NCI-H146 (cell line): ENCODE measurements at places on chromosomes 3 and 15.
A peak's percentile ranks its signal among the peaks of the same experiment; 100 is the strongest.

DNA sequence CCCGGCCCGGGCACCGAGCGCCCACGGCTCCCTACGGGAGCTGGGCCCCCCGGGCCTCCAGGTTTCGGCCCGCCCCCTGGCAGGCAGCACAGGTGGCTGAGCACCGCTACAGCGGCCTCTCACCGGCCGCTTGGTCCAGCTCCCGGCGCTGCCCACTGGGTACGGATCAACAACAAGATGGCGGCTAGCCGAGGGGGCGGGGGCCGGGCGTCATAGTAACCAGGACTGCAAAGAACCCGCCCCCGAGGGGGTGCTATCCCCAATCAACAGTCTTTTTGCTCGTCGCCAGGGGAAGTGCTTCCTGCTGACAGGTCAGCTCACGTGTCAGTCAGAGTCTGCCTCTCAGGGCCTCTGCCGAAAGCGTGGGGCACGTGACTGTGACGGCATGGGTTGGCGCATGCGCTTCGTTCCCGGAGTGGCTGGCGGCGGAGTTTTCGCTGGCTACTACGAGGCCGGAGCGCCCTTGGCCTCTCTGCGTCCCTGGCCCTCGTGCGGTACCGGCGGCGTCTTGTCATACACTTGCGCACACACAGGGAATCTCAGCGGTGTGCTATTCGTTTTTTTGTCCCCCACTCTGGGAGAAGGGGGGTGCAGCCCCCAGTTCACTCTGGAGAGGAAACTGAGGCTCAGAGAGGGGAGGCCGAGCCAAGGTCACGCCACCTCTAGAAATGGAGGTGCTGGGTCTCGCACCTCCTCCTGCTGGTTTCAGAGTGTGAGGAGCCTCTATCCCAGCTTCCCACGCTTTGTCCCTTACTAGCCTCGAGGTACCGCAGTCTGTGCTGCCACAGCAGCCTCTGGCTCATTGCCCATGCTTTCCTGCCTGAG is at the start of gene IP6K1:
IP6K1 (minus strand) TSS at position 186 of the 825 bp plus-strand sequence. CDS start 38,502 bp downstream, outside the sequence.
- peak; percentile 99 for DNase-seq

DNA sequence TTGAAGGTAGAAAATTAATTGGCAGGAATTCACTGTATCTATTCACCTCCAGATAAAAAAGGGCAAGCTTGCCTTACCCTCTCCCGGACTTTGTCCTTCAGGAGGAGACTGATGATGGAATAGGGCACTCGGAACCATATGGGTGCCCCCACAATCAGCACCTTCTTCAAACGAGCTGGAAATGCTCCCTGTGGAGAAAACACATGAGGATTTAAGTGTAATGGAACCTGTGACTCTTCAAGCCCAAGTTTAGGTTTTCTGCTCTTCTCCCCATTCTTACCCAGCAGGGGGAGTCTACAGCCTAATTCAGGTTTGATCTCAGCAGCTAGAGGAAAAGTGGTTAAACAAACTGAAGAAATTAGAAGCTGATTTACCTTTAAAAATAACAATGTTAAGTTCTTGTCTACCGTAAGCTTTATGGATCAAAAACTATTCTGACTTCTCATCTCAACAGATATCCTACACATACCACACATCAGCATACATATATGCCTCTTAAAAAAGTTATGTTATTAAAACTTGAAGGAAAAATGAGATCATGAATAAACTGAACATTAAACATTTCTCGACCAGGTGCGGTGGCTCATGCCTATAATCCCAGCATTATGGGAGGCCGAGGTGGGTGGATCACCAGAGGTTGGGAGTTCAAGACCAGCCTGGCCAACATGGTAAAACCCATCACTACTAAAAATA is 57.5 kb upstream of the SIN3A start:
- DNase-seq, result no peak

- peak; percentile 30 for DNase-seq
Measured at GRCh38 chr15:91564631-91565030, 288.9 kb upstream of the SLCO3A1 start.

- no peak for DNase-seq
Measured at GRCh38 chr3:167481164-167481563, 7.3 kb upstream of the SERPINI2 start.

DNA sequence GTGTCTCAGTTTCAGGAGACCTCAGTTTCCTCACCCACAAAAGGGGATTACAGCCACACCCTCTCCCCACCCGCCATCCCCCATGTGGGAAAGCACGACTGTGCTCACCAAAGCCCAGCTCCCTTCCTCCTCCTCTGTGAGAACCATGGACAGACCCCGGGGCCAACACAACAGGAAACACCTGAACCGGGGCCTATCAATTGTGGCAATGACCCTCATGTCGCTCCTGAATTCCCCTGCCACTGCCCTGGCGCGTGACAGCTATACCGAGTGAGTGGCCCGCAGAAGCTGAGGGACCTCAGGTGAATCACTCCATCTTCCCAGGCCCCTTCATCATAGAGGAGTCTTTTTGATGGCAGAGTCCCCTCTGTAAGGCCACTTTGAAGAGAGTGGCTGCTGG is 28.6 kb downstream of the PLEKHO2 start:
- no peak for DNase-seq

DNA sequence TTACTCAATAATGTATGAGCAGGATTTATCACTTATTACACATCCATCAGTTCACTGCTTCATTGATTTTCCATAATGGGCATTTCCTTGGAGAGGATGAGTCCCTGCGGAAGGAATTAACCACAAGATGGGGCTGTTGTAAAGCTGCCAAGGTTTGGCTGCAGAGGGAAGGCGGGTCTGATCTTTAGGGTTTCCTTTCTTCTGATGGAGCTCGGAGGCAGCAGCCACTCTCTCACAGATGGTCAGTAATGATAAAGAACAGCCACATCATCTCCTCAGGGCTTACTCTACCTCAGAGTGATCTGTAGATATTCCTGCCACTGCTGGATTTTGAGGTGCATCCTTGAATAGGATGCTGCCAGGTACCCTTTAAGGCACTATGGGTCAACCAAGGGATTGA is 115.2 kb downstream of the USP13 start:
- peak; percentile 22 for DNase-seq

DNA sequence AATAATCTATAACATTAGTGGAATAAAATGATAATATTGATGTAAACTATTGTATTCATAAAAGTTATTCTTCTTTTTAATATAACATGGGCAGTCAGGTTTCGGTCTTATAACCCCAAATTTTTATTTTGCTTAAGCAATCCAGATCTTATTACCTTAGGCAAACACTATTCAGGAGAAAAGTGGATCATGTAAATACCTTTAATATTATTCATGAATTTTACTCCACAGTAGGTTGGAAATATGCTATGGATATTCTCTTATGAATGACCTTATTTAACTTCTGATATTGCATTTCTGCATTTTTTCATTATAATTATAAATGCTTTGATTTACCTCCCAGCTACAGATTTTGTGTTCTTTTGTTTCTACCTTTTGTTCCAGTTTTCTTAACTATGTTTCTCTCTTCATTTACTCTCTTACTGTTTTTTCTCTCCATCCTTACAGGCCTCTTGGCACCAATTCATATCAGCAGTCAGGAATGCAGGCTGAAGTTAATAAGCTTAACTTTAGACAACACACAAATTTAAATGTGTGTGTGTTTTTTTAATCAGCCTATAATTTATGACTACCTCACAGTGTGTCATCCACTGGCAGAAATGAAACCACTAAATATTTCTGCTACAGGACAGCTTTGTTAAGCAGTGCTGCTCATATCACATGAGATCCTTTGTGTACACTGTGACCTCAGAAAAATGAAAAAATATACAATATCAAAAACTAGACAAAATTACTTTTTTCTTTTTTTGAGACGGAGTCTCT is 111.0 kb downstream of the NSUN3 start:
- no peak for DNase-seq

DNA sequence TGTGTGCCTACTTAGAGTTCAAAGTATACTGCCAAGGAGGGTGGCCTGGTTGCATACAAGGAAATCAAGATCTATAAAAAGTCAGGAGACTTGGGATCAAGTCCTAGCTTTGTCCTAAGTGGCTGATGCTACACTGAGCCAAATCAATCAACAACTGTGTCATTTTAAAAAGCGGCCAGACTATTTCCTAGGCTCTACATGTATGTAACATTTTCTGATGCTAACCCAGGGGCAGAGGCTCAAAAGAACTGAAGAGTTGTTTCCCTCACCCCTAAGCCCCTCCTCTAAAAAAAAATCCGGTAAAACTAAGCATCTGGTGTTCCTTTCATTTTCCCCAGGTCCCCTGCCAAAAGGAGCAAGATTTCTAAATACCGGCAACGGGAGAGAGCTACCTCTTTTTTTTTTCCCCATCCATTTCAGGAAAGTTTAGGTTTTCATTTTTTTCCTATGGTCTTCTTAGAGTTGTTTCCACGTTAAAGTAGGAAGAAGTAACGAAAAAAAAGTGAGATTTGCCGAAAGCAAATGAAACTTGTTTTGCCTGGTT is 18.8 kb upstream of the CHD2 start:
- no peak for DNase-seq

DNA sequence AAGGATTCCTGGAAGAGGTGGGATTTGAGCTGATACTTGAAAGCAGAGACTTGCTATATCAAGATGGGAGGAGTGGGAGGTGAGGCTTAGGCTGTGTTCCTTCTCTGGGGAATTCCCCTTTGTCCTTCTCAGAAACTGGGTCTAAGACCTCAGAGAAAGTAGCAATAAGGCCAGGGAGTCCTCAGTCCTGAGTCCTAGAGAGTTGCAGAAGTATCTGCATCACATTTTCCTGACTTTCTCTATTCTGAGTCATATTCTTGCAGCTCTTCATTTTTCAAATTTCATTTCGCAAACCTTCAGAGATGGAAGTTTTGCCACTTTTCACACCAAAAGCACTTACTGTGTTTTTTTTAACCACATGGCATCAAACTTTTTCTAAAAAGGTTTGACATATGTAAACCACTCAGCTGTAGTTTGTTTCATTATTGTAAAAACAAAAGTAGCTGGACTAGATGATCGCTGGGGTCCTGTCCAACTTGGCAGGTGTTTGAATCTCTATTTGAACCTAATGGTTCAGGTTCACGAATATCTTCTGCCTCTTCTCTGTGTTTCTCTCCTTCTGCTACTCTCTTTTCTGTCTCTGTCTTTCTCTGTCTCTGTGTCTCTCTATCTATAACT is 21.3 kb downstream of the COLQ start:
- DNase-seq, result no peak

DNA sequence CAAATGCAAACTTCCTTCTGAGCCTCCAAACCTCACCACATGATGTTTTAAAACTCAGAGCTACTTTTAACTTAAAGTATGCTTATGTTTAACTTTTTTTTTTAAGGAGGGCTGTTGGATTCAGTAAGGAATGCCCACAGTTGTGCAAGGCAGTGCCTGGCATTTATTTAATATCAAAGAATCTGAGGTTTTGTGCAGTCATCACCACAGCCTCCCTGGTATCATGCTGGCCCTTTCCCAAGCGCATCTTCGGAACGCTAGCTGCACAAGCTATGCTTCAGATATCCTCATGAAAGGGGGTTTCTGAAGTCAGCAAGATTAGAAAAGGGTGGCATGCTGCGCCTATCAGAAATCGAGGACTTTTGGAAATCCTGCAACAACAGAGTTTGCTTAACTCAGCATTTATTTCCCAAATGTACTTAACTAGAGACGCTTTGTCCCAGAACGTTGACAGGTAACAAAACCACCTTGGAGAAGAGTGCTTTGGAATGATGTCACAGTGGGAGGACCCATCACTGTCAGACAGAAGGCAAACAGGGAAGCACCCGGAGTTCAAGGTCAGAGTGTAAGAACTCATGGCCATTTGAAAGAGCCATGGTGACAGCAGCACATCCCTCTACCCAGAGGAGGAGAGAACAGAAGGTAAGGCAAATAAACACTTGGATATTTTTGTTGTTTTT is 120.2 kb upstream of the IGF1R start:
- no peak for DNase-seq

- no peak for DNase-seq
Measured at GRCh38 chr3:15110206-15110605, 11.3 kb upstream of the RBSN start.

DNA sequence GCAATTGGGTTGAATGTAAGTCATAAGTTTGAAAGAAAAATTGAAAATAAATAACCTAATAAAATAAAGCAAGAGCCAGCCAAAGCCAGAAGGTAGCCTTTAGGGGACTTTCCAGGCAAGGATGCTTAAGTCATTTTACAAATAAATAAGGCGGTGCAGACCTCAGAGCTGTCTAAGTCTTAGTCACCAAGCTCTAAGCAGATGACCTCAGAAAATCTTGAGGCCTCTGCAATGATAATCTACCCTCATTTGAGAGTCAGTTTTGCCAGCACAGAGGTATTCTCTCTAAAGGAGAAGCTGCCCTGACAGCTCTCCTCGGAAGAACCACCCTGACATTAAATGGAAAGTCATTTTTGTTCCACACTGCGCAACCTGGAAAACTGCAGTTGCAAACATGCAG is 113.9 kb downstream of the OXNAD1 start:
- DNase-seq, result no peak

DNA sequence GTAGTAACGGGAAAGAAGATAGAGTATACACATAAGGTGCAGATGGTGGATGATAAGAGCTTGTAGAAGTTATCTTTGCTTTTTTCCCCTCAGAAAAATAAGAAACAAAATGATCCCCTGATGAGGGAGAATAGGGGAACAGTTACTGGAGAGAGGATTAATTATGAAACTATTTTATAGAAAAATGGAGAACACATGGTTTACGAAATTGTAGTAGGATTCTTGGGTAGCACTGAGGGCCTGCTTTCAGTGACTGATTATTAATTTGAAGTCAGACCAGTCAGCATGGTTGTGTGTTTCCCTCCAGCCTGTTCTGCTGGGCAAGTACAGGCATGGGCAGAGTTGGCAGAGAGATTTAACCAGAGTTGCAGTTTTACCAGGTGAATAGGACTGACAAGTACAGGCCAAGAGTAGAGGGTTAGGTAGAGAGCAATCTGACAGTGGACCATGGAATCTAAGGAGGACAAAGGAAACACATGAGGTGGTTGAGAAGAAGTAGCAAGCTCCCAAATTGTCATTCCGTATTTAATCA is 5.9 kb downstream of the SLC49A4 start:
- DNase-seq, result no peak

GRCh38 chr15:64381000-64381751 is at the start of gene PCLAF:
Gene PCLAF, minus strand, starts transcription at chr15:64381441. Its CDS starts 70 bp downstream, at chr15:64381371.
- peak; percentile 90 for DNase-seq

DNA sequence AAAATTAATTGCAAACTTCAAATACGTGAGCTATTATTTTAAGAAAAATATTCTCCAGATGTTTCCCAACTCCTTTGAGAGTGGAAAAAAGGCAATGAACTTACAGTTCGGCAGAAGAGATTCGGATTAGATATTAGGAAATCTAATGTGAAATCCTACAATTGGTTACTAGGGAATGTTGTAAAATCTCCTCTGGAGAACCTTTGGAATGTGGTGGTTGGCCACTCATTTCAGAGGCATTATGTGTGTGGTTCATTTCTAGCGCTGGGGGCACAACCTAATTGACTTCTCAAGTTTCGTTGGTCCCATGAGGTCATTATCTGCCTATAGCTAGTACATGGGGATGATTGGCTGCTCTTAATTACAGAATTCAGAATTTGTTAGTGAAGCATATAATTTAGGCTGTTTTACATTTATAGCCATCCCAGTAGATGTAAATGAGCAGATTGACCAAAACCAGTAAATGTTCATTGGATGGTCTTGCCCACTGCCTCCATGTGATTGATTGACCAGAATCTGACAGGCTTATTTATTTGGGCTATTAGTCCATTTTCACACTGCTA is 34.6 kb upstream of the CMSS1 start:
- DNase-seq, result no peak
